ENCODE measurements at places on chromosomes 1 and 21.

DNA sequence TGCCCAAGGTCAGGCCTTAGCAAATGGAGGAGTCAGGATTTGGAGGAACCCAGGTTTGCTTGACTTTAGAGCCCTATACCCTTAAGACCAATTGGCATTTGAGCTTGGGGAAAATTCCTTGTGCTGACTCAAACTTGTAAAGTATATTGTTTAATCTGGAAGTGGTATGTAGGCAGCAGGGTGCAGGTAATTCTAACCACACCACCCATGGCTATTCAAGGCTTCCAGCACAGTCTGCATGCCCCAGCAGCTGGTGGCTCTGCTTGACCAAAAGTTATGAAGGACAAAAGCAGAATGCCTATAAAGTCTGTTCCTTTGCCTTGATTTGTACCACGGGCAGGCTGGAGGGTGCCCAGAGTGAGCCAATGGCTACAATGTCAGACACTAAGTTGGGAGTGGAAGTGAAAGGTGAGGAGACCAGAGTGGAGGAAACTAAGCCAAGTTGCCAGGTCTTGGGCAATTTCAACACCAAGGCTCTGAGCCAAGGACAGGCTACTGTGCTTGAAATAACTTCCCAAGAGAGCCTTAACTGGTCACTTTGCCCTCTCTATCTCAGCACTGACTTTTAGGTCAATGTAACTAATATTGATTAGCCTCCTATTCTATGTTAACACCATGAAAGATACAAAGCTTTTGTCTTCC lies 4.7 kb upstream of the G0S2 start:
- DNase-seq: no peak

- DNase-seq: no peak
Observed at GRCh38 chr1:241413386-241413785, 56.4 kb upstream of the RGS7 start.

DNA sequence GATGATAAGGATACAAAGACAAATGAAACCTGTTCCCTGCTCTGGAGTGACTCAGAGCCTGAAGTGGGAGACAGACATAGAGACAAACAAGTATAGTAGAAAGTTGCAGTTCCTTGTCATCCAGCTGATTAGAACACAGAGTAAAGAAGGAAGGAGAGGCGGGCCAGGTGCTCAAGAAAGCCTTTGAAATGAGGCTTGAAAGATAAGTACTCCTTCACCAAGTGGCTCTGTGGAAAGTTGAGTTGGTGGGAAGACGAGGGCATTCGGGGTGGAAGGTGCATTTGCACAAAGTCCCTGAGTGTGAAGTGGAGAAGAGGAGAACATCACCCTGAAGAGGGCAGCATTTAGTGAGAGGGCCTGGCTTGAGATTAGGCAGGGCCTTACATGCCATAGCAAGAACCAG lies 17.0 kb downstream of the MARK1 start:
- DNase-seq: no peak

GRCh38 chr1:229063154-229063773 lies 207.6 kb upstream of the RAB4A start:
- DNase-seq: no peak

- no peak for DNase-seq
Observed at GRCh38 chr1:114388432-114389003, 122.5 kb downstream of the TRIM33 start.

DNA sequence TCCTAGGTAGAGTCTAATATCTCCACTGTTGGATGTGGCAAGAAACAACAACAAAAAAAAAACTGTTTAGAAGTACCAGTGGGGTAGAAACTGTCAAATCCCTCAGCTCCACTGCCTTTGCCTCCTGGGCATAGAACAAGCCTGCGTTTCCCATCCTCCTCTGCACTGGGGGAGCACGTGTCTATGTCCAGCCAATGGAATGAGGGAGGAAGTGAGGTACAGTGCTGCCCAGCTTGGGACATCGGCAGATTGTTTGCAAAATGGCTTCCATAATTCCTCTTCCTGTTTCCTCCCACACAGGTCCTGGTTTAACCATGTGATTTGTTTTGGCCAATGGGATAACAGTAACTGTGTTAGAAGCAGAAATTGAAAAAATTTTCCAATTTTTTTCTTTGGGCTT lies 39.1 kb downstream of the PSMG1 start:
- DNase-seq: no peak

GRCh38 chr1:7561331-7561921 lies 209.7 kb upstream of the VAMP3 start:
- no peak for DNase-seq

Measured in CD8-positive, alpha-beta T cell (primary cell).